ENCODE measurements at places on chromosomes 16 and 17.
A peak's percentile ranks its signal among the peaks of the same experiment; 100 is the strongest.

DNA sequence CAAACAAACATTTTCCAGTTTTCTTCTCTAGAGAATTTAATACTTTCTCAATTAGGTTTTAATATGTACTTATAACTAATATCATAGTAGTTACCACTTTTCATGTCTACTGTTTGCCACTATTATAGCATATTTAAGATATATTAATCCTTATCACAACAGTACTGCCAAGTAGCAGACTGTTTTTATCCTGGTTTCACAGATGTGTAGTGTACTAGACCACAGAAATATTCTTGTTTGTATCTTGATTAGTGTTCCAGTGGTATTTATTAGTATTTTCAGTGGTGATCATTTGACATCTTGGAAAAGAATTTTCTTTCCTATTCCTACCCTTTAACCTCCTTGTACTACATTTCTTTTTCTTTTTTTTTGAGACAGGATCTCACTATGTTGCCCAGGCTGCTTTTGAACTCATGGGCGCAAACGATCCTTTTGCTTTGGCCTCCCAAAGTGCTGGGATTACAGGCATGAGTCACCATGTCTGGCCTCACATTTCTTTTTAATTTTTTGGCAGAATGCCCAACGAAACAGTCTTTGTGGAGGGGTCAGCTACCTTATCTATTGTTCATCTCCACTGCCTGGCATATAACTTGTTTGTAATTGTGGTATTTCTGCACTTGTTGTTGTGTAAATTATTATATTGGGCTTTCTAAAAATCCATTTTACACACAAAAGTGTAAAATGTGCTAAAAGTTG lies 27.2 kb downstream of the MAP2K4 start:
- DNase-seq: no peak

DNA sequence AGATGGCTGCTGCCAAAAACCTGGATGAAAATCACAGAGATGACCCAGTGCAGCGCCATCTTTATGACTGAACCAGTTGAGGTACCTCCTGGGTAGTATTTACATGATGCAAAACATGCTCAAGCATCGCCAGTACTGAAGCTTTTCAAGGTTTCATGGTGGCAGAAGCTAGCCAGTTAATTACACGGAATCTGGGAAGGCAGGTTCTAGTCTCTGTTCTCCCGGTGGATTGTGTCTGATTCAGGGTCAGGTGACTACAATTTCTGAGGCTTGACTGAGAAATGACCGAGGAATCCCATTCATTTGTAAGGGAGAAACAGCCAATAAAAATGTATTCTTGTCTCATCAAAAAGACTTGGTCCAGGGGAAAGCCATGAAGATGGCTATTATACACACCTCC lies 209.1 kb downstream of the SLC39A11 start:
- DNase-seq: no peak

- peak; percentile 78 for DNase-seq
Observed at GRCh38 chr16:24010440-24011089, 174.8 kb downstream of the PRKCB start.

DNA sequence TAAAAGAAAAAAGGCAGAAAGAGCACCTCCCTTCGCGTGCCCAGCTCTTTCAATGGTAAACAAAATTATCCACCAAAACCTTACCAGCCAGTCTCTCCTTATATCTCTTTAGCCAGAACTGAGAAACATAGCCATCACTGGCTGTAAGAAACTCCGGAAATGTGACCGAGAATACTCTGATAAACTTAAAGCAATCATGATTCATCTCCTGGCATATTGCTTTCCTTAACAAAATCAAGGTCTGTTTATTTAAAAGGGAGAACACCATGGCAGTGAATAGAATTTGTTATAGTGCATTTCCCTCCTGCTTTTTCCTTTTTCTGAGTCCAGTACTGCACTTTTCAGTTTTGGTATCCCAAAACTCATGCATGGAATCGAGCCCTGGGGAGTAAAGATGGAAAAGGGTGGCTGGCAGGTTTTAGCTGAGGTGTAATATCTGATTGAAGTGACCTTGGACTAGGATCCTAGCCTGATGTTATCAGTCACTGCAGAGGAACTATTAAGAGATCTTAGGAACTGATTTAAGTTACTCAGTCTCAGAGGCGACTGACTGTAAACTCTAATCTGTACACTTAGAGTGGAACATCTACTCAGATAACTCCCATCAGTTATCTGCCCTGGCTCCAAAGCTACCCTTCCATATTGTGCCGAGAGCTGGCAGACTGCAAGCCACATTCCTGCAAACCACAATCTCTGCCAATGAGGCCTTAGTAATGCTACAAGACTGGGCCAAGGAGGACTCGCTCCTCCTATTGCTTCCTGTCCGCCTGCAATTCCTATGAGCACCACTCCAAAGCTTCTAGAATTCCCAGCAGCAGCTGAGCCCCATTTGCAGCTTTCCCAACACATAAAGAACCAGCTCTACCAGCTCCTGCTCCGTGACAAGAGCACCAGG lies 7.4 kb upstream of the COX10 start:
- DNase-seq: peak; percentile 90

DNA sequence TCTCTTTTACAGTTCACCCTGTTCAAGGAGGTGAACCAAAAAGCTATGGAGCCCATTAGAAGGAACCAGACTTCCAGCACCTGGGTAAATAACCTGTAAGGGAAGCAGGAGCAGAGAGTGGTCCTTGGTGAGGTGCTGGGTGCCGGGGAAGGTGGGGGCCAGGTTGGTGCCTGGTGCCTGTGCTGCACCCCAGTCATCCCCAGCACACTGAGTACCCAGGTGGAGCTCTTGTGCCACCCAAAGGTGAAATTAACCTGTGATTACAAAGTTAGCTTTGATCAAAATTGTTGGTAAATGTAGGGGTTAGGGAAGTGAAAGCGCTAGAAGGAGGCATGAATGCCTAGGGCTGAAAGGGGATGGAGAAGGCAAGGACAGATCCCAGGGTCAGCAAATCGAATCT lies 58.6 kb downstream of the CDRT4 start:
- no peak for DNase-seq

GRCh38 chr16:11501632-11502031 lies 85.1 kb downstream of the LITAF start:
- no peak for DNase-seq

- DNase-seq: no peak
Observed at GRCh38 chr17:82998637-82999036, 80.8 kb upstream of the METRNL start.

GRCh38 chr16:3570420-3571062 lies 6.7 kb downstream of the NLRC3 start:
- no peak for DNase-seq

DNA sequence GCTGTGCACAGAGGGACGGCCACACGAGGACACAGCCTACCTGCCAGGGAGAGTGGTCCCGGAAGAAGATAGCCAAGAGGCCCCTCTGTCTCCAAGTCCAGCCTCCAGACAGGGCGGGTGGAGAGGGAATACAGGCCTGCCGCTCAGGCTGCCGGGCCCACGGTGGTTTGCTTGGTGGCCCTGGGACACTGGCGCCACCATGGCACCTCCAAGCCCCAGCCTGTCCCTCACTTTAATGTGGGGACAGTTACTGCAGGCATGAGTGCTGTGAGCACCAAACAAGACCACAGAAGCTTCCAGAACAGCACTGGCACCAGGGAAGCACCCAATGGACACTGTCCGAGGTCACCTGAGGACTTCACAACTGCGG lies 22.0 kb upstream of the CHMP6 start:
- no peak for DNase-seq

- no peak for DNase-seq
Observed at GRCh38 chr16:70589998-70590471, 56.3 kb upstream of the IL34 start.
